ENCODE measurements at places on chromosomes 1 and 21.

- no peaks in the 10 kb centered on the region for H3K36me3 ChIP-seq
- no peak for DNase-seq
- H3K27ac ChIP-seq: no peak overlapping the region
- H3K27me3 ChIP-seq: no peaks in the 10 kb centered on the region
- H3K4me3 ChIP-seq: no peak overlapping the region
- peaks cover 21% of the 10 kb centered on the region for H3K4me1 ChIP-seq
Measured at GRCh38 chr1:229941831-229942230, 125.2 kb upstream of the GALNT2 start.

DNA sequence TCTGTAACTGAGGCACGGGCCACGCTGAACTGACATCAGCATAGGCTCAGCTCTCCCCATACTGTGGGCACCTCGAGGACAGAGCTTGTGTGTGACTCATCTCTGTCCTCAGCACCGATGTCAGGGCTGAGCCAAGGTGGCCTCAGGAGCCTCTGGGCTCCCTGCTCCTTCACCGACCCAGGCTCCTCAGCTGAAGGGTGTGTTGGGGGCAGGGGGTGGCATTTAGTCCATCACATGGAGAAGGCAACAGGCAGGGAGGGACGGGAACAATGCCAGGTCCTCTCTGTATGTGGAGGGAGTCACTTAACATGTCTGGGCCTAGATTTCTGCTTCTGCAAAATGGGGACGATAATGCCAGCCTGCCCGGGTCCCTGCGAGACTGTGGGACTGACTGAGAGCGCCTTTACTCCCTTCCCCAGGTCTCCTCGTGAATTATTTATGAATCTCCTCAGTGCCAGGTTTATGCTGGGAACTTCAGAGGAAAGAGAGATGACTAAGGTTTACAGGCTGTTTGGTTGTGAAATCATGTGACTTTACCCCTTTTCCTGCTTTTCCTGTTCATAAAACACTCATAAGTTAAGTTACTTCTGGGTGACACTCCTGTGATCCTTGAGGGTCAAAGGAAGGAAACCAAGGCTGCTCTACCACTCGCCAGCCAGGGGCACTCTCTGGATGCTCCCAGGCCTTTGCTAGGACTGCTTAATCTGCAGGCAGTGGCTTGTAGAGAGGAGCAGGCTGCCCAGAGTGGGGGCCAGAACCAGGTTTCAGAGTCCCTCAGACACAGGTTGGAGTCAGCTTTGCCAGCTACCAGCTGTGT lies 16.2 kb downstream of the TTC39A start:
- H3K4me1 ChIP-seq: peaks cover 51% of the 10 kb centered on the region
- no peaks in the 10 kb centered on the region for H3K36me3 ChIP-seq
- DNase-seq: peak; percentile 81
- peak overlapping the region; percentile 93 for H3K27ac ChIP-seq
- H3K4me3 ChIP-seq: no peak overlapping the region

GRCh38 chr1:39104158-39105060 lies 78.3 kb downstream of the NDUFS5 start:
- H3K4me3 ChIP-seq: peak overlapping the region; percentile 72
- peak; percentile 69 for DNase-seq
- peak overlapping the region; percentile 84 for H3K27ac ChIP-seq
- no peaks in the 10 kb centered on the region for H3K36me3 ChIP-seq
- no peaks in the 10 kb centered on the region for H3K27me3 ChIP-seq
- H3K4me1 ChIP-seq: peaks cover 9% of the 10 kb centered on the region

- H3K36me3 ChIP-seq: no peaks in the 10 kb centered on the region
- peaks cover 16% of the 10 kb centered on the region for H3K4me1 ChIP-seq
- H3K27me3 ChIP-seq: no peaks in the 10 kb centered on the region
- DNase-seq: no peak
- no peak overlapping the region for H3K4me3 ChIP-seq
Measured at GRCh38 chr1:27505420-27505680, 15.4 kb upstream of the WASF2 start.

- H3K4me3 ChIP-seq: no peak overlapping the region
- peaks cover 2% of the 10 kb centered on the region for H3K36me3 ChIP-seq
- no peaks in the 10 kb centered on the region for H3K27me3 ChIP-seq
- H3K4me1 ChIP-seq: peaks cover 3% of the 10 kb centered on the region
Measured at GRCh38 chr1:226670073-226670472, 69.0 kb downstream of the ITPKB start.

DNA sequence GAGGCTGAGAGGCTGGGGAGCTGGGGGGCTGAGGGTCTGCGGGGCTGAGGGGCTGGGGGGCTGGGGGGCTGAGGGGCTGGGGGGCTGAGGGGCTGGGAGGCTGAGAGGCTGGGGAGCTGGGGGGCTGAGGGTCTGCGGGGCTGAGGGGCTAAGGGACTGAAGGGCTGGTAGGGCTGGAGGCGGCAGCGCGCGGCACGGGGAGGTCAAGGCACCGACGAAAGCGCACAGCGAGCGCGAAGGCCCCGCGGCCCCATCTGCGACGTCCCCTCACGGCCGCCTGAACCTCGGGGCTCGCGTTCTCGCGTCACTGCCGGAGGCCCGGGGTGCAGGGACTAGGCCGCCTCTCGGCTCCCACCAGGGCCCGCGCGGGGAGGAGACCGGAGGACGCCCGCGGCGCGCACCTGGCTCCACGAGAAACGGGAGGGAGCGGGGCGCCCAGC lies 356 bp downstream of the INTS11 start:
- peaks cover 26% of the 10 kb centered on the region for H3K36me3 ChIP-seq
- peaks cover 57% of the 10 kb centered on the region for H3K4me1 ChIP-seq
- no peak overlapping the region for H3K27ac ChIP-seq
- DNase-seq: no peak
- H3K4me3 ChIP-seq: peak overlapping the region; percentile 84

GRCh38 chr1:53835491-53835890 lies 2.6 kb downstream of the NDC1 start:
- DNase-seq: peak; percentile 7
- H3K27ac ChIP-seq: no peak overlapping the region
- no peaks in the 10 kb centered on the region for H3K36me3 ChIP-seq
- peaks cover 10% of the 10 kb centered on the region for H3K4me1 ChIP-seq
- no peaks in the 10 kb centered on the region for H3K27me3 ChIP-seq

GRCh38 chr21:35855484-35855883 lies 204.8 kb downstream of the SETD4 start:
- H3K36me3 ChIP-seq: no peaks in the 10 kb centered on the region
- H3K27ac ChIP-seq: no peak overlapping the region
- DNase-seq: no peak
- no peak overlapping the region for H3K4me3 ChIP-seq
- no peaks in the 10 kb centered on the region for H3K4me1 ChIP-seq
- no peaks in the 10 kb centered on the region for H3K27me3 ChIP-seq

DNA sequence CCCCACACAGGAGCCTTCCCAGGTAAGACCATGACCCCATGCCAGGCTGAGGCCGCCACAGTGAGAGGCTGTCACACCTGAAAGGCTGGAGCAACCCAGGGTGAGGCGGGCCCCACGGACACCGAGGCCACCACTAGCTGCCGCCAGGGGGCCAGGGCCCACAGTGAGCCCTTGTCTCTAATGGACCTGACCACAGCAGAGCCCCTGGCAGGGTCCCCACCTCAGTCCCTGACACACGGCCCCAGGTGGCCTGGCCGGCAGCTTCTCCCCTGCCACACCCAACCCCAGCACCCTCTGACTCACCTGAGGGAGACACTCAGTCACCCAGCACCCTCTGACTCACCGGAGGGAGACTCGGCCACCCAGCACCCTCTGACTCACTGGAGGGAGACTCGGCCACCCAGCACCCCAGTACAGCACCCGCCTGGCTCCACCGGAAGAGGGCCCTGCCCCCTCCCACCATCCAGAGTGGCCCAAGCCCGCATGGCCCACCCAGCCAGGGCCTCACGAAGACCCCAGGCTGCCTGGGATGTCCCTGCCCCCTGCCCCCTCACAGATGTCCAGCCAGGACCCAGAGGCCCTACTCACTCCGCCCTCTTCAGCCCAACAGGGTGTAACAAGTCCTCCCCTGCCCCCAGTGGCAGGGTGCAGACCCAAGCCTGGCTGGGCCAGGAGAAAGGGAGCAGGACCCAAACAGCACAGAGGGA lies 4.4 kb downstream of the DVL1 start:
- H3K4me1 ChIP-seq: peaks cover 71% of the 10 kb centered on the region
- no peaks in the 10 kb centered on the region for H3K27me3 ChIP-seq
- no peak overlapping the region for H3K27ac ChIP-seq
- H3K36me3 ChIP-seq: peaks cover 19% of the 10 kb centered on the region
- DNase-seq: peak; percentile 61

DNA sequence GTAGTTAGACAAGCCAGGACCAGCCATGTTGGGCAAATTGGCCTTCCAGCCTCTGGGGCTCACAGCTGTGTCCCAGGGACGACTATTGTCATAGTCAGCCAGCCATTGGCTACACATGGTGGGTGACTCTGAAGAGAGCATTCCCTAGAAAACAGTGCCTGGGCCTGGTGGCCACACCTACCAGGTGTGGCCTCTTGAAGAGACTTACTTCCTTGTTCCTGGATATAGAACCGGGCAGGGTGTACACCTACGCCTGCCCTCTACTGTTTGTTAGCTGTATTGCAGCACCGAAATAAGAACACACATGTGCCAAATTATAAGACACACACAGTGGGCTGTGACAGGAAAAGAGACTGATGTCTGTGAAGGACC lies 134.6 kb upstream of the ARHGEF16 start:
- peak; percentile 43 for DNase-seq
- no peaks in the 10 kb centered on the region for H3K36me3 ChIP-seq
- no peak overlapping the region for H3K4me3 ChIP-seq
- H3K4me1 ChIP-seq: peaks cover 2% of the 10 kb centered on the region
- H3K27me3 ChIP-seq: peaks cover 26% of the 10 kb centered on the region

DNA sequence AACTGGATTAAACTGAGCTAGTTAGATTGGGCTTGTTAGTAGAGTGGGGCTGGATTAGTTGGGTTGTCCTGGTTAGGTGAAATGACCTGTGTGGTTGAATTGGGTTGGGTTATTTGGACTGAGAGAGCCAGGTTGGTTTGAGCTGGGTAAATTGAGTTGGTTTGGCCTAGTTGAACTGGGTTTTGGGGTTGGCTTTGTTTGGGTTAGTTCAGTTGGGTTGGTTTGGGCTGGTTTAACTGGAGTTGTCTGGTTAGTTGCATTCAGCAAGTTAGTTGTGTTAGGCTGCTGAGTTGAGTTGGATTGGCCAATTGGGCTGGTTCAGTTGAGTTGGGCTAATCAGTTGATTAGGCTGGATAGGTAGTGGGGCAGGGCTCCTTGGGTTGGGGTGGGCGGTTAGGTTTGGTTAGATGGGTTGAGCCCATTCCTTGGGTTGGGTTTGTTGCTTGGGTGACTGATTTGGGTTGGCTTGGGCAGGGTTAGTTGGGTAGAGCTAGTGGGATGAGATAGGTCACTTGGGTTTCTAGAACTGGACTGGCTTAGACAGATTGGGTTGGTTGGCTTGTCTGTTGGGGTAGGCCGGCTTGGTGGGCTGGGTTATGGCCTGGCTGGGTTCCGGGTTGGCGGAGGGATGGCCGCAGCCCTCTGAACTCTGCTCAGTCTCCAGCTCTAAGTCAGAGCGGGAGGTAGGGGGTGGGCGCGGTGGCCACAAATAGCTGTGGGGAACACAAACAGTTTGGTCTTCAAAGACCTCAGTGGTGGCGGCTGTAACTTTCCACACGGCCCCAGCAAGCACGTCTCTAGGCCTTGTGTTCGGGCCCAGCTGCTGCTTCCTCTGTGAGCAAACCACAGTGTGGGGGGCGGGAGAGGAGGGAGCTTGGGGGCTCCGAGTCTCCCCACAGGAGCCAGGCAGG lies 67.2 kb upstream of the RUNX3 start:
- no peak for DNase-seq
- no peaks in the 10 kb centered on the region for H3K36me3 ChIP-seq
- H3K4me3 ChIP-seq: no peak overlapping the region
- no peak overlapping the region for H3K27ac ChIP-seq

GRCh38 chr1:23475134-23475628 lies 8.8 kb downstream of the ASAP3 start:
- peaks cover 19% of the 10 kb centered on the region for H3K4me1 ChIP-seq
- peaks cover 8% of the 10 kb centered on the region for H3K36me3 ChIP-seq
- peak; percentile 81 for DNase-seq
- no peak overlapping the region for H3K4me3 ChIP-seq

- peak; percentile 74 for DNase-seq
- no peak overlapping the region for H3K4me3 ChIP-seq
- H3K4me1 ChIP-seq: peaks cover 2% of the 10 kb centered on the region
- H3K36me3 ChIP-seq: no peaks in the 10 kb centered on the region
Measured at GRCh38 chr1:228937851-228938536, 202.7 kb downstream of the RHOU start.

DNA sequence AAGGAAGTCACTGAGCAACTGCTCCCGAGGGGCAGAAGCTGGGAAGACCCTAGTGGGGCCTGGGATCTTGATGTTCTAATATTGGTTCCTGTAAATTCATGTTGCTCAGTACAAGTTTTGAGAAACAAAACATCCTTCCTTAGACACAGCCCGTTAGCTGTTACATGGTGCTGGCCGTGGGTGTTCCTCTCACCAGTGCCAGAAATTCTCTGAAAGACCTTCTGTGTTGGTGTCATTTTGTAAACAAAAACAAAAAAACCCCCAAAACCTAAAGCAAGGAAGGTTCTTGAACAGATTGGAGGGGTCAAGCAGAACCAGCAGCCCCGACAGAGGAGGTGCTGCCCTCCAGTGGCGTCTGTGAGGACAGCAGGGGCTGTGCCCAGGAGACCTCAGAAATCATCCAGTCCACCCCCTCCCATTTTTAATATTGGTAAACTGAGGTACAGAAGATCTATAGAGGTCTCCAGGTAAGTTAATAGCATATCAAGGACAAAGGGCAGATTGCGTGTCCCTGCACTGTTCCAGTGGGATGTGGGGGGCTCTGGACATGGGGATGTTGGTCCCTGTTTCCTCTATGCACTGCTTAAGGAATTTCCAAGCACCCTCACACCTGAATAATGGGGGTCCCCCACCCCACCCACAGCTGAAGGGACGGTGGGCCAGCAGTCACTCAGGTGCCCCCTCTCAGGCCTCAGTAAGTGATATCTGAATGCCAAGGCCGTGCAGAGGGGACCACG lies 38.2 kb downstream of the SLC2A7 start:
- DNase-seq: peak; percentile 53
- H3K27me3 ChIP-seq: no peaks in the 10 kb centered on the region
- no peak overlapping the region for H3K27ac ChIP-seq
- H3K4me3 ChIP-seq: no peak overlapping the region
- H3K36me3 ChIP-seq: no peaks in the 10 kb centered on the region

DNA sequence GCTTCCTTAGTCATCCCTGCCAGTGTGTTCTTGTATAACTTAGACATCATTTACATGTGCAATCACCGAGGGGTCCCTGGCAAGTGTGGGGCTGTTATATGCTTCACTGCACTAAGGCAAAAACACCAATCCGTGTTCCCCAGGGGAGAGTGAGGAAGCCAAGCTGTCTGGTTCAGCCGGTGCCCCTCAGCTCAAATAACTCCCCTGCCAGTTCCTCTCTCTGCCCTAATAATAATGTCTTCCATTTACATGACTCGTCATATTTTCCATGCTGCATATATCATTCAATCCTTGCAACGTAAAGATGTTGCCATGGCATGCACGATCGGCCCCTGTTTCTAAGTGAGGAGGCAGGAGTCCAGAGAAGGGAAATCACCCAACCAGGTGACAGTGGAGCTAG lies 24.4 kb upstream of the NDC1 start:
- DNase-seq: no peak
- H3K4me3 ChIP-seq: no peak overlapping the region
- no peaks in the 10 kb centered on the region for H3K27me3 ChIP-seq
- H3K4me1 ChIP-seq: no peaks in the 10 kb centered on the region
- H3K27ac ChIP-seq: no peak overlapping the region
- peaks cover 8% of the 10 kb centered on the region for H3K36me3 ChIP-seq
